KBM-7 (cell line): ENCODE measurements at places on chromosomes 16 and 17.

DNA sequence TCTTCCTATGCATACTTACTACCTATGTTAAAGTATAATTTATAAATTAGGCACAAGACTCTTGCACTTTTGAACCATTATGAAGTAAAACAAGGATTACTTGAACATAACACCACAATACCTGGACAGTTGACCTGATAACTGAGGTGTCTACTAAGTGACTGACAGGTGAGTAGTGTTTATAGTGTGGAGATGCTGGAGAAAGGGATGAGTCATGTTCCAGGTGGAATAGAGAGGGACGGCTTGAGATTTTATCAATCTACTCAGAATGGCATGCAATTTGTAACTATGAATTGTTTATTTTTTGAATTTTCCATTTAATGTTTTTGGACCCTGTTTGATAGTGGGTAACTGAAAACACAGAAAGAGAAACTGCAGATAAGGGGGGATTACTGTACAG is 287.6 kb downstream of the MAP2K6 start:
- DNase-seq: no peak

DNA sequence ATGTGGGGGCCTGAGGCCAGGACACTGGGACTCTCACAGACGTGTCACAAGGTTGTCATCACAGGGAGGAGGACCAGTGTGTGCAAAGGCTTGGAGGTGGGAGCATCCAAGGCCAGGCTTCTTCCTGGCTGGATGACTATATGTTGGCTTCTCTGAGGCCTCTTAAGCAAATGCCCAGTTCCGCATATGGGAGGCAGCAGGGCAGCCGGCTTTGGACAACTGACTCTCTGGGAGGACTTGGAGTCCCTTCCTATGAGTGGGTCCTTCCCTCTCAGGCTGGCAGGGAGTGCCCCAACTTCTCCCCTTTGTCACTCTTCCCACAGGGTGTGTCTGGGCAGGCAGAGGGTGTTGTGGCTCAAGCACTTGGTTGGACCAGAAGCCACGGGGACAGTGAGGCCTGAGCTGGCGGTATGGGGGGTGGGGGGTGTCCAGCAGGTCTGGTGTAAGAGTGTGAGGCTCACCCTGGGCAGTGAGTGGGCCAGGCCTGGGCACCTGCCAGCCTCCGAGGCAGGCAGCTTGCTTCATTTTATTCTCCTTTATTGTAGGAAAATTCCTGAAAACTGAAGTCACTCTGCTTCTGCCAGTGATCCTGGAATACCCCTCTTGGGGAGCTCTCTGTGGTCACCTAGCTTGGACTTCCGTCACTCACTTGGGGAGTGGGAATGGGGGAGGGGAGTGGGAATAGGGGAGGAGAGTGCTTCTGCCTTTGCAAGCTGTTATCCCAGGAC is 14.9 kb downstream of the ADGRG1 start:
- DNase-seq: no peak

- DNase-seq: no peak
Measured at GRCh38 chr17:63337579-63337978, 108.5 kb downstream of the CYB561 start.

DNA sequence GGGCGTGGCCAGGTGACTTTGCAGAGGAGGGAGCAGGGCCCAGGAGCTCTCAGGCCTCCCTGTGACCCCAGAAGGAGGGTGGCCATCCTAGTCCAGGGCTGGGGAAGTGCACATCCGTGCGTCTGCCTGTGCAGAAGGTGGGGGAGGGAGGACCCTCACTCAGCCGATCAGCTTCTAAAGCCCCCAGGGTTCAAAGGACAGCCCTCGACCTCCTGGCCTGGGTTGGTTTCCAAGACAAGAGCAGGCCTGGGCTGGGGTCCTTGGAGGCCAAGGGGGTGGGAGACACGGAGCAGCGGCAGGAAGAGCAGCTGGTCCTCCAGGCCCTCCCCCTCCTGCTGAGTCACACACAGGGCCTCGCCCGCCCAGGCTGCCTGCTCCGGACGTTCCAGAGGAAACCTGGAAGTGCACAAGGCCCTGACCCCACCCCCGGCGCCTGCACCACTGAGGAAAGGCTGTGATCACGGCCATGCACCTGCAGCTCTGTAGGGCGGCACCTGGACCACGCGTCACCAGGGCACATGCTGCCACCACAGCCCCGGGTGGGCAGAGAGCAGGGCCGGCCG is 67.1 kb upstream of the ZNF469 start:
- DNase-seq: no peak

GRCh38 chr17:45160447-45161287 is 1.0 kb upstream of the HEXIM2 start:
- peak; percentile 65 for DNase-seq

- DNase-seq: no peak
Measured at GRCh38 chr17:66543526-66543925, 241.1 kb downstream of the PRKCA start.

DNA sequence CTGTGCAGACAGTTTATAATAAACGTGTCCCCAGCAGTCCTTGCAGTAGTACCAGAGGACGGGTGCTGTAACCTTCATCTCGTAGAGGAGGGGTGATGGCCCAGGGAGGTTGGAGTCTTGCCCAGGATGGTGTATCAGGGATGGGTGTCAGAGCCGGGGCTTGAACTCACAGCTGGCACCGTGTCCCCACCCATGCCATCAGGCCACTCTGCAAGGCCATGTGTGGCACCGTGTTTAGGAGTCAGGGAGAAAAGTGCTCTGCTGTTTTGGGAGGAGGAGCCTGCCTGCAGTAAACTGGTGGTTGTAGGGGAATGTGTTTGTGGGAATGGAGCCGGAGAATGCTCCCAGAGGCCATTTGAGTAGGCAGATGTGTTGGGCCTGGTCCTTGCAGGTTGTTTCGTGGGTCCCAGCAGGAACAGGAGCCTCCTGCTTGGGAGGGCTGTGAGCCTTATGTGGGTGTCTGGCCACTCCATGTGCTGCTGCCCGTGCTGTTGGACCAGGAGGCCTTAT is 1.7 kb downstream of the ADORA2B start:
- DNase-seq: no peak

GRCh38 chr17:42050393-42051012 is at the start of gene C17orf113:
Gene C17orf113 (minus strand): TSS chr17:42050601. CDS start chr17:42043376, 7,225 bp downstream.
- DNase-seq: peak; percentile 46

- peak; percentile 93 for DNase-seq
Measured at GRCh38 chr16:54244061-54244886, 42.3 kb downstream of the IRX3 start.

DNA sequence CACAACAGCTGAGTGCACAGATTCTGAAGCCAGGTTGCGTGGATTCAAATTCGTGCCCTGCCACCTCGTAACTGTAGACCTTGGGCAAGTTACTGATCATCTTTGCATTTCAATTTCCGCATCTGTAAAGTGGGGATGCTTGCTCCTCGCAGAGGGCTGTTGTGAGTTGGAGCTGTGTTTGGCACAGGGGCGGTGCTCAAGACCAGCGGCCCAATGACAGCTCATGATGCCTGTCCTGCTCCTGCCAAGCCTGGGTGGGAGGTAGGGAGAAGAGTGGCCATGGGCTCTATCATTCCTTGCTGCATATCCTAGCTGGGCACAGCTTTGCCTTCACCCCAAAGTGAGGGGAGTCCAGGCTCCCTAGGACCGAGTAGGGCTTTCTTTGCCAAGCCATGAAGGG is 12.6 kb downstream of the NXPH3 start:
- DNase-seq: no peak

GRCh38 chr16:645852-646678 is 3.1 kb upstream of the WDR90 start:
- DNase-seq: no peak

GRCh38 chr17:48718761-48719641 is 3.3 kb downstream of the PRAC1 start:
- DNase-seq: no peak

DNA sequence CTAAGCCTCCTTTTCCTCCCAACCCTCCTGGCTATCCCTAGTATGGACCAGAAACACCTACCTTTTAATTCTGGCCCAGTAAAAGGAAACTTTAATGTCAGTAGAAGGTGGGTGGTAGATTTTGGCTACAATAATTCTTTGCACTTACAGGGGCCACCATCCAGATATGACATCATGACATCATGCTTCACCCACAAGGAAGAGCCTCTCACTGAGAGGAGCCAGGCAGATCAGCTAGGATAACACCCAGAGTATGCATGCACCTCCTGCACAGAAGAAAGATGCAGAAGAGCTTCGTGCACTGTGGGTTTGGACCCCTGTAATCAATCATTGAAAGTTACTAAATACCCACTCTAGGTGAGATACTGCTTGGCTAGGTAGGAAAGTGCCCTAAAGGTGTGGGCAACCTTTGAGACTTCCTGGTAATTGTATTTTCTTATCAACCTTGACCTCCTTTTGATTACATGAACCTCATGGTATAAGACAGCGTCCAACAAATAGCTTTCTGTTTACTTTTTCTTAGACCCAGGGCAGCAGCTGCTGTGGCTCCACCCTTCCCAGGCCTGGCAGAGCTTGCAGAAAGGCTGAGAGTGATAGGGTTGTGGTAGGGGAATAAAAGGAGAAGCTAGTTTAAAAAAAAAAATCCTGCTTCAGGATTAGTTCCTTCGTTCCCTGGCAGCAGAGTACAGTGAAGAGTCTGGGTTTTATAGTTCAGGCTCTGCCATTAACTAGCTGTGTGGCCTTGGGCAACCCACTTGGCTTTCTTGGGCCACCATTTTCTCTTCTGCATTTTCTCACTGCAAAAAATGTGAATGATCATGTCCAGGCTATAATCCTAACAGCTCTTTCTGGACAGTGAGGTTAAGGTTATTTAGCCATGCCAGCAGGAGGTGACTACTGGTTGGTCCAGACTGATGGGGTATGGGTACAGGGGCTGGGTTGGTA is 6.2 kb downstream of the MAP3K14 start:
- DNase-seq: peak; percentile 78

- DNase-seq: peak; percentile 75
Measured at GRCh38 chr17:19645734-19646201, 2.8 kb upstream of the ALDH3A2 start.

GRCh38 chr17:37392024-37392590 is 14.5 kb downstream of the ACACA start:
- DNase-seq: no peak

GRCh38 chr17:82214012-82214628 is 1.5 kb upstream of the CCDC57 start:
- no peak for DNase-seq

DNA sequence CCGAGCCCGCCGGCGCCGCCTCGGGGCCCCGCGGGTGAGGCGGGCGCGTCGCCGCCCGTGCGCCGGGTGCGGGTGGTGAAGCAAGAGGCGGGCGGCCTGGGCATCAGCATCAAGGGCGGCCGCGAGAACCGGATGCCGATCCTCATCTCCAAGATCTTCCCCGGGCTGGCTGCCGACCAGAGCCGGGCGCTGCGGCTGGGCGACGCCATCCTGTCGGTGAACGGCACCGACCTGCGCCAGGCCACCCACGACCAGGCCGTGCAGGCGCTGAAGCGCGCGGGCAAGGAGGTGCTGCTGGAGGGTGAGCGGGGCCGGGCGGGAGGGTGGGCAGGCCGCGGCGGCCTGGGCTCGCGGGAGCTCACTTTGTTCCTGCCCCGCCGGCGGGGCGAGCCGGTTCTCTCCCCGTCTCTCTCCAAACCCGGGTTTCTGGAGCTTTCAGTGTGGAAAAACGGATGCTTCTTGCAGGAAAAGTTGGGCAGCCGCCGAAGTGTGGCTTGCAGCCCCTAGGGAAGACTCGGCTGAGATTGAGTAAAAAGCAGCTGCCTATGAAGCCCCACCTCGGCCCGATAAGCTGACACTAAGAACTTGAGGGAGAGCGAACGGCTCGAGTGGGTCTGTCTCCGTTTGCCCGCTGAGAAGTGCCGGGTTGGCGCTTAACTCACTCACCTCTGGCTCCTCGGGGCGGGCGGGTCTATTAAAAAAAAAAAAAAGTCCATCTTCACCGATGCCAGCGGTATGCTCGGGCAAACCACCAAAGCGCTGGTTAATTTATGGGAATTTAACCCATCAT is 677 bp downstream of the SNTB2 start:
- peak; percentile 28 for DNase-seq

- peak; percentile 87 for DNase-seq
Measured at GRCh38 chr16:84687715-84688114, 12.1 kb upstream of the USP10 start.

DNA sequence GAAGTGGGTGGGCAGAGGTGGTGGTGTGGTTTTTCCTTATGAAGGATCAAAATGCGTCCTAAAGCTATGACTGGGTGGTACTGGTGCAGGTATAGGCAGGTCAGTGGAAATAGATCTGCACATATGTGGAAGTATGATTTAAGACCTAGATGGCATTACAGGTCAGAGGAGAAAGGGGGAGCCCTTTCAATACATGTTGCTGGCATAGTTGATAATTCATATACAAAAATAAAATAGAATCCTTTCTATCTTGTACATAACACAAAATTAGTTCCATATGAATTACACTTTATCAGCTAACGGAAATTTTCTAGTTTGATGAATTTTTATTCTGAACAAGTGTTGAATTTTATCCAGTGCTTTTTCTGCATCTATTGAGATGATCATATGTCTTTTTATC is 20.8 kb upstream of the PIK3R5 start:
- DNase-seq: no peak

GRCh38 chr17:9414471-9414870 is 161.1 kb downstream of the STX8 start:
- no peak for DNase-seq

DNA sequence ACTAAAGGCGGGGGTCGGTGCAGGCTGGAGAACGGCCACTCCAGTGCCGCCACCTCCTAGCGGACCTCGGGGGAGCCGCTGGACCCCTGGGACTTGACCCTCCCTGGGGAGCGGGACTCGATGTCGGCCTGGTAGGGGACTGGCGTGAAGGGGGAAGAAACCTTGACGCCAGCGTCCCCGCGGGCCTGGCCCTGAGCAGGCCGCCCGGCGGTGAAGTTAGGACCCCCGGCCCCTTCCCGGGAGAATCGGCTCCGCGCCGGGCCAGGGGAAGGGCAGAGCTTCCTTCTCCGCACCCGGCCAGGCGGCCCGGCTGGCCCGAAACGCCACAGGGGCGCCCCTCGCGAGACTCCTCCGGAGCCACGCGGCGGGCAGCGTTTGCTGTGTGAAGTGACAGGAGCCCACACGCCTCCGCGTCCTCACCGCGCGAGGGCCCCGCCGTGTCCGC is 389 bp downstream of the DUS1L start:
- DNase-seq: no peak

GRCh38 chr16:80114699-80115098 is 426.1 kb upstream of the DYNLRB2 start:
- DNase-seq: no peak
